ENCODE measurements at places on chromosomes 11 and 22.

- no peak for DNase-seq
Observed at GRCh38 chr11:119617340-119617713, 111.7 kb downstream of the NECTIN1 start.

DNA sequence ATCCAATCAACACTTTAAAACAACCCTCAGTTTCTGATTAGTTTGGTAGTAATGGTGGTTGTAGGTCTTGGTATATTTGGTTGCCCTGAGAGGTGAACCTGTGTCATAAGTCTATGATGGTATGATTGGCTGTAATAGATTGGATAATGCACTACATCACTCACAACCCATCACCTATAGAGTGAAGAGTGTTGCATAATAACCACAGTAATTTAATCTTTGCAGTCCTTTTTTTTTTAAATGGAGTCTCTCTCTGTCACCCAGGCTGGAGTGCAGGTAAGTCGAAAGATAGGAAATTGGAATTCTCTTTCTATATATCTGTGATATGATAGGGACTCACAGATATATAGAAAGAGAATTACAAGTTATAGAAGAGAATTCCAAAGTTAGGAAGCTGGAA lies 133.4 kb upstream of the PGR start:
- DNase-seq = no peak

- DNase-seq = no peak
Observed at GRCh38 chr11:85896876-85897275, 41.7 kb downstream of the CCDC83 start.

GRCh38 chr11:104943561-104943960 lies 24.8 kb downstream of the CASP4 start:
- DNase-seq = no peak

- no peak for DNase-seq
Observed at GRCh38 chr11:45285930-45286632, at the start of gene SYT13. Gene SYT13 (minus strand): TSS chr11:45286341. CDS start chr11:45286207, 134 bp downstream.

Measured in stimulated activated CD4-positive, alpha-beta T cell treated with anti-CD3 and anti-CD28 coated beads, TNF-alpha, amount 100 ng/mL, for 1 hour (primary cell).